ENCODE measurements at places on chromosomes 16 and 17.
A peak's percentile ranks its signal among the peaks of the same experiment; 100 is the strongest.

GRCh38 chr17:70608193-70608592 is 438.9 kb downstream of the KCNJ2 start:
- no peak for DNase-seq

DNA sequence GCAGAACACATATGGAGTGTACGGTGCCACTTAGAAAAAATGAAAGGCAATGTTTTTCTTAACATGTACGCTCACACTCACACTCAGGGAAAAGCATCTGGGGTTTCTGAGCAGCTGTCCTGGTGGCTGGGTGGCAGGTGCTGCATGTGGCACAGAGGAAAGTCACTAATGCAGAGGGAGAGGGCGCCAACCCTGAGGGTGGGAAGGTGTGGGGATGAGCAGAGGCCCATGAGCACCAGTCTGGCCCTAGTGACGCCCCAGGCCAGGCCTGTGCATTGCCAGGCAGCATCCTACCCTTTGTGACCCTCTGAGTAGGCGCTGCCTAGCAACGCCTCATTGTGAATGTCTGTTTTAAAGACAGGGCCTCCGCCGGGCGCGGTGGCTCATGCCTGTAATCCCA is 19.1 kb upstream of the LCMT1 start:
- no peak for DNase-seq

GRCh38 chr17:59311051-59311468 is 20.4 kb upstream of the YPEL2 start:
- DNase-seq, result peak; percentile 25

GRCh38 chr17:78307887-78308638 is 51.8 kb downstream of the SOCS3 start:
- no peak for DNase-seq

DNA sequence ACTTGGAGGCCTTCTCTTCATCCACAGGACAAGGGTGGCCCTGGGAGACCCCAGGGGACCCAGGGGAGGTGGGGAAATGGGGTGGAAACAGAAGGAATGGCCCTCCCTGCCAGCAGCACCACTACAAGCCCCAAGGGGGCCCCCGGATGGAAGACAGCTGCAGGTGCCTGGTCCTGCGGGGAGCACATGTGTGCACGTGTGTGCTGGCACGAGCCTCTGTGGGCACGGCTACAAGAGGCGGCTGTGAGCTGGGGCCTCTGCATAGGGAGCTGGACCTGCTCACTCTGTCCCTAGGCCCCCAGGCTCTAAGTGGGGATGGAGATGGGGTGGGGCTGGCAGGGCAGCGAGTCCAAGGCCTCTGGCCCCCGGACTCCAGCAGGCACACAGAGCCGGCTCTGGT is 13.2 kb upstream of the AATK start:
- DNase-seq, result no peak

DNA sequence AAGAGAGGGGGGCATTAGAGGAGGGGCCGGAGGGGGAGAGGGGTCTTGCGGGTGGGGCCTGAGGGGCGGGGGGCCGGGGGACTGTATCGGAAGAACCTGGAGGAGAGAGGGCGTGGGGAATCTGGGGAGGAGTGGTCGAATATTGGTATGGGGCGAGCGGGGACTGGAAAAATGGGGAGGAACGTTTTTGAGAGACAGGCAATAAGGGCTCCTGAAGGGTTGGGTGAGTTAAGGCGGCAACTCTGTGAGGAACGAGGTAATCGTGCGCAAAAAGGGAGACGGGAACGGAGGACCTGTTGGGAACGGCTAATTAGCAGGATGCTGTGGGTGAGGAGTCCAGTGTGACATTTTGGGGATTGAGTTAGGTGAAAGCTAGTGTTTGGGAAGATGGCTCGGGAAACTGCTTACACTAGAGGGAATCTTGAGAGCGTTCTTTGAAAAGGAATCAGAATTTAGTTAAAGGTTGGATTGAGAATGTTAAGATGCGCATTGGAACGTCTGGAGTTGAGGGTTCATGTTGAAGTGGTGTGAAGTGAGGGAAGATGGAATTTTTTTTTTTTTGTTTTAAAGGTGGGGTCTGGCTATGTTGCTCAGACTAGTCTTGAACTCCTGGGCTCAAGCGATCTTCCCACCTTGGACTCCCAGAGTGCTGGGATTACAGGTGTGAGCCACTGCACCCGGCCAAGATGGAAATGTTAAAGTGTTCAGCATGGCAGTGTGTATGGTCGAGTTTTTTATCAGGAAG is 662 bp downstream of the WIPF2 start:
- peak; percentile 29 for DNase-seq

DNA sequence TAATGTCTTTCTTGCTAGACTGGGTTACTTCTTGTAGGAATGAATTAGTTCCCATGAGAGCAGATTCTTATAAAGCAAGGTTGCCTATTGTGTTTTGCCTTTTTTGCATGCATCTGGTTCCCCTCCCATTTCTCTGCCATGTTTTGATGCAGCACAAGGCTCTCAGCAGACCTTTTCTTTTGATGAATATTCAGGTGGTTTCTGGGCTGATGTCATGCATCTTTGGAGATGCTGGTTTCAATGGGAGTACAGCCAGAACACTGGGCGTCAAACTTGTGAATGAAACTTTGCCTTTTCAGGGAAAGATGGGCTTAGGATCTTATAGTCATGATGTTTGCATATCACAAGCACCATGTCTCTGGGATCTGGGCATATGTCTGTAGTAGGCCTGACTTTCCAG is 111.7 kb upstream of the CCL2 start:
- no peak for DNase-seq

DNA sequence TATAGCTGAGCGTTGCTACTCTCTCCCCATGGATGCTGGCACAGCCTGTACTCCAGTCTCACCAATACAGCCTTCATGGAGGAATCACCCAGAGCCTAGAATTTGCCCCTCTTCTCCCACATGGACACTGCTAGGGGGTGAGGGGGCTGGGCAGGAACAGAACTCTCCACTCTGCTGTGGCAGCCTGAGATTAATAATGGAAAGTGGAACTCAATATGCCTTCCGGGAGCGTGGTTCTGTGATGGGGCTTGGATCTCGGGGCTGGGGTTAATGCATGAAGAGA is 1.2 kb downstream of the SLC9A5 start:
- no peak for DNase-seq

- no peak for DNase-seq
Measured at GRCh38 chr17:61600621-61601020, 9.6 kb upstream of the NACA2 start.

GRCh38 chr17:19019041-19019941 is 14.7 kb upstream of the FAM83G start:
- no peak for DNase-seq

- no peak for DNase-seq
Measured at GRCh38 chr17:33013596-33014375, 22.1 kb downstream of the SPACA3 start.

GRCh38 chr17:27461192-27461859 is 5.1 kb downstream of the KSR1 start:
- no peak for DNase-seq

DNA sequence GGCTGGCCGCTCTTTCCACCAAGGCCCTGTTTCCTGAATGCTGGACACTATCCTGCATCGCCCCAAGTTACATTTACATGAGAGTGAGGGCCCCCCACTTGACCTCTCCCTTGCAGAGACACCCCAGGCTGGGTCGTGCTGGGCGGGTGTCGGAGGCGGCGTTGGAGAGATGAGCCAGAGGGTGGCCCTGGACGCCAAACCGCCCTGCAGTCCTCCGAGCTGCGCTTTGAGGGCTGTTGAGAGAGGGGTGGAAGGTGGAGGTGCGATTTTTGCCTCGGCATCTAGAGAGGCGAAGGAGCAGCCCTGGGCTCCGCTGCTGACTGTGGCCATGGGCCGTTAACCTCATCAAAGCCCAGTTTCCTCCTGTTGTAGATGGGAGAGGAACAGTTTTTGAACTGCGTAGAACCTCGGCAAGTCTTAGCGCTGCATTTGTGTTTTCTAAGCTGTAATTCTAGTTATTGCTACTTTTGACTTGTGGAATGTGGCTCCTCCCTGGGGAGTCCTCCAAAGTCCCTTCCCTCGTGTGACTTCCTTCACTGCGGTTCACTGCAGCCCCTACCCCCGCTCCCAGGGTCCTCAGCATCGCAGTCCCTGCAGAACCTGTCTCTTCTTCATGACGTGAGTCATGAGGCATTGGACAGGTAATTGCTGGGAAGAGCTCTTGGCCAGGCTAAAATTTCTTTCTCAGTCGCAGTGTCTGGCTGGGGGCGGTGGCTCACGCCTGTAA is 986 bp upstream of the ELOB start:
- peak; percentile 43 for DNase-seq

- DNase-seq, result no peak
Measured at GRCh38 chr17:4597975-4598374, 13.6 kb downstream of the SMTNL2 start.

GRCh38 chr17:42852351-42852750 is 1.4 kb downstream of the AOC3 start:
- no peak for DNase-seq

DNA sequence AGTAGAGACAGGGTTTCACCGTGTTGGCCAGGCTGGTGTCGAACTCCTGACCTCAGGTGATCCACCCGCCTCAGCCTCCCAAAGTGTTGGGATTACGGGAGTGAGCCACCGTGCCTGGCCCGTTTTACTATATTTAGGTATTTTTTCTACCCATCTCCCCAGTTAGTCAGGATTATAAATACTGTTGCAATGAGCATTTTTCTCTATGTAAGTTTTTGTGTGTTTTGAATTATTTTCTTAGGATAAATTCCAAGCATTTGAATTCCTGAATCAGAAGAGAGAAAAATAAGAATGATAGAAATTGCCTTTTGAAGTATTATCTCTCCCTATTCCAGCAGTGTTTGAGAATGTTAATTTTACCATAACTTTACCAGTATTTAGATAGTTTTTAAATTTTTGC is 36.6 kb downstream of the KIAA0513 start:
- no peak for DNase-seq

GRCh38 chr16:48834576-48834975 is 224.6 kb upstream of the N4BP1 start:
- no peak for DNase-seq

DNA sequence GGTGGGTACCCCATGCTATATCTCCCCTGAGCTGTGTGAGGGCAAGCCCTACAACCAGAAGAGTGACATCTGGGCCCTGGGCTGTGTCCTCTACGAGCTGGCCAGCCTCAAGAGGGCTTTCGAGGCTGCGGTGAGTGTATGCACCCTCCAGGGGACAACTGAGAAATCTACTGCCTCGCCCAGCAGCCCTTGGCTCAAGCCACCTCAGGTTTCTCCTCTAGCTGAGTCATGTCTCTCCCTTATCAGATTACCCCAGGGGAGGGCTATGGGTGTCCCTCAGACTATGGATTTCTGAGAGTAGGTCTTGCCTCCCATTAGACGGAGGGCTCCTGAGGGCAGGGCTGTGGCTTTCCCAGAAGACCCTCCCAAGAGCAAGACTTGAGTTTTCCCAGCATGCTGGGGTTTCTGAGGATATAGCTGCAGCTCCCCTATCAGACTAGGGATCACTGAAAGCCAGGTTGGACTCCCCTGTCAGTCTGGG is 6.7 kb downstream of the NEK8 start:
- no peak for DNase-seq

DNA sequence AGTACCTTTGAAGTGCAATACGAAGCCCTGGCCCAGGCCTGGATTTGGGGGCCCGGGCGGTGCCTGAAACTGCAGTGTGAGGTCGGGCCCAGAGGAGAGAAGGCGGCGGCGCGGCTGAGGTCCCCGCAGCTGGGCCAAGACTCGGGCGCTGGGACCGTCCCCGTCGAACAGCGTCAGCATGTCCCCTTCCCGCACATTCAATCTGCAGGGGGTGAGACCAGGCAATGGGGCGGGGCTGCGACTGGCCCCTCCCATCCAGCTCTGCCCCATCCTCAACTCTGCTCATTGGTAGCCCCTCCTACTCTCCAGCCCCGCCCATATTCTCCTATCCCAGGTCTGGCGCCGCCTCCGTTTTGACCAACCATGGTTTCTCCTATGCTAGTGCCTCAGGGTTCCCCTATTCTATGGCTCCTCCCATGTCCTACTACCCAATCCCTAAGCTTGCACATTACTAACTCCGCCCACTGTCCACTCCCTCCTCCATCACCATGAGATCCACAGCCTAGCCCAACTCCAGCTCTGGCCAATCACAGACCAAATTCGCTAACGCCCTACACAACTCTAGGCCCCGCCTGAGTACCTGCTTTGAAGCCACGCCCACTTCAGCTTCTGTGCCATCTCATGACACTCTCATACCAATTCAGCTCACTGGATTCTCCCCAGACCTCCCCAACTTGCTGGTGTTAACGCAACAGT is 14.4 kb upstream of the CDIPT start:
- peak; percentile 59 for DNase-seq

Data from activated naive CD4-positive, alpha-beta T cell treated with Interleukin-2 at 50 U/mL for 16 hours (primary cell).